ENCODE measurements at places on chromosomes 5 and 9.
A peak's percentile ranks its signal among the peaks of the same experiment; 100 is the strongest.

DNA sequence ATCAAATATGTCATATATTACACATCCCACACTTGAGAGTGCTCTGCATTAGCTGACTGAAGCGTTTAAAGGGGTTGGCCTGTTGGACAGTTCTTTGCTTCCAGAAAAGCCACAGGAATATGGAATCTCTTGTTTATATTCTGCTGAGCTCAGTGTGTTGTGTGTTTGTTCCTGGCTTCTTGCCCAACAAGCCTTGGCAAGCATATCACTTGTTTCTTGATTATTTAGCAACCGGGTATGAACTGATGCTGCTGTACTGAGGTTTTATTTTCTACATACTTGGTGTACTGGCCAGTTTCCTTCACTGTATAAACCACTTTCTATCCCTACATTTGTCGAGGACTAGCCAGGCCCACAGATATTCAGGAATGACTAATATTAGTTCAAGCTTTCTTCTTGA lies 378.9 kb downstream of the KCTD16 start:
- DNase-seq = no peak

GRCh38 chr5:10161778-10162177 lies 87.9 kb downstream of the ATPSCKMT start:
- no peak for DNase-seq

- no peak for DNase-seq
Observed at GRCh38 chr9:15295761-15296405, 11.1 kb downstream of the TTC39B start.

DNA sequence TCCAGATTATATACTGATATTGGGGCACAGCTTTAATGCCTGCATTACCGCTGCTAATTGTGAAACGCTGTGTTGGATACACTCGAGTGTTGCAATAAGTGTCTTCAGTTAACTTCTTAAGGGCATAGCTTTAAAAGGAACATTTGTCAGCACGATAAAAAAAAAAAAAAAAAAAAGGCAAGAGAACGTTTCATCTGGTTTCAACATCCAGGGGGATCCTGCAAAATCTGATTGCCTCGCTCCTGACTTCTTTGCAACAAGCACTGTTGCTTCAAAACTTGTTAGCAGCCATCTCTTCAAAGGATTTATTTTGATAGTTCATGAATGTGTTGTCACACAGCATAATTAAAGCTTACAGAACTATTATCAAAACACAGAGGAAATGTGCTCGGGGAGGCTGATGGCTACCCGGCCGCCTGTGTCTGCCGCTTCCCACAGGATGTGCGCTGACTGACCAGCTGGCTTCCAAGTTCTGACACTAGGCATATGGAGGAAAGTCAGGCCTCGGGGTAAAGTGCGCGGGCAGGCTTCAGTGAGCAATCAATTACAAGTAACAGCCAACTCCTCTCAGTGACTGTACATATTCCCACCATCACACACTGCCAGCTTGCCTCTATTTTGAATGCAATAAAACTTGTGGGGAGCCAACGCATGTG lies 77.7 kb downstream of the EBF1 start:
- DNase-seq = no peak

DNA sequence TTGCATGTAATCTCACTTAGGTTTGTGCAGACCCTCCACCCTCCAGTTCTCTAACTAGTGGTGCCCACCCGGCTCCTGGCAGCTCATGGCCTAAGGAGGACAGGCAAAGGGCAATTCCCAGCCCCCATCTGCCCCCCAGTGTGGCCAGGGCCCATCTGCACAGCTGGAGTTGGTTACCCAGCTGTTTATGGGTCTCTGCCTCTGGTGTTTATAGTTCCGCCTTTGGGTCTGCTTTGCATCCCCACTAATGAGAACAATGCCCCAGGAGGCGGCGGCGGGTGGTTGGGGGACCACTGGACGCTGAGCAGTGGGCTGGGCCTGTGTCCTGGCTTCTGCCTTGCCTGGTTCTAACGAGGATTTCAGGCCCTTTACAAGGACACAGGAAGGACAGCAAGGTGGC lies 62.4 kb downstream of the NDST1 start:
- no peak for DNase-seq

GRCh38 chr9:89078421-89078820 lies 87.2 kb downstream of the S1PR3 start:
- DNase-seq = no peak

- no peak for DNase-seq
Observed at GRCh38 chr9:8825585-8826147, 1026.1 kb upstream of the DMAC1 start.

- no peak for DNase-seq
Observed at GRCh38 chr9:94758880-94759279, 32.4 kb downstream of the AOPEP start.

DNA sequence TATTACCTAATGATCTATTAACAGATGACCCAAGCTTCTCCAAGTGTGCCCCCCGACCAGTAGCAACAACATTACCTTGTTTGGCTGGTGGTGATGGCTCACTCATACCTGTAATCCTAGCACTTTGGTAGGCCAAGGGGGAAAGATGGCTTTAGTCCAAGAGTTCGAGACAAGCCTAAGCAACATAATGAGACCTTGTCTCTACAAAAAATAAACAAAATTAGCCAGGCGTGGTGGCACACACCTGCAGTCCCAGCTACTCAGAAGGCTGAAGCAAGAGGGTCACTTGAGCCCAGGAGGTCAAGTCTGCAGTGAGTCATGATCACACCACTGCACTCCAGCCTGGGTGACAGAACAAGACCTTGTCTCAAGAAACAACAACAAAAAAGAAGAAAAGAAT lies 62.9 kb downstream of the GCNT1 start:
- no peak for DNase-seq

- DNase-seq = no peak
Observed at GRCh38 chr5:1156754-1157460, 44.5 kb upstream of the SLC6A19 start.

DNA sequence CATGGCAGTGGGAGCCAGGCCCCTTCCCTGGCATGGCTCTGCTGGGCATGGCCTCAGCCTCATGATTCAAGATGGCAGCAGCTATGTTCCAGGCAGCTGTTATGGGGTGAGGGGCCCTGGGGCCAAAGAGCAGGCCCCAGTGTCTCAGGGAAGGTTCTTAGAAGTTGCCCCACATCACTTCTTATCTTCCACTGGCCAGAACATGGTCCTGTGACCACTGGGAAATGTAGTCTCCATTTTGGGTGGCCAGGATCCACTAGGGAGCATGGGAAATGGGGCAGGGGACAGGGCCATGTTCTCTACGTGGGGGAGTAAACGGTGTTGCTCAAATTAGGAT lies 18.3 kb downstream of the SUSD3 start:
- DNase-seq = no peak

GRCh38 chr5:133843911-133844310 lies 124.5 kb downstream of the C5orf15 start:
- no peak for DNase-seq

GRCh38 chr5:121918238-121918637 lies 43.5 kb upstream of the SRFBP1 start:
- DNase-seq = no peak

- no peak for DNase-seq
Observed at GRCh38 chr9:69569738-69570451, 102.3 kb downstream of the APBA1 start.

- no peak for DNase-seq
Observed at GRCh38 chr9:101736717-101737116, 1.7 kb downstream of the GRIN3A start.

- DNase-seq = no peak
Observed at GRCh38 chr9:92189782-92190535, 74.7 kb upstream of the SPTLC1 start.

- DNase-seq = no peak
Observed at GRCh38 chr5:124957063-124957462, 210.6 kb upstream of the ZNF608 start.

GRCh38 chr9:32570262-32570661 lies 2.7 kb downstream of the NDUFB6 start:
- DNase-seq = no peak

GRCh38 chr9:79977074-79977435 lies 405.3 kb downstream of the TLE4 start:
- DNase-seq = no peak

DNA sequence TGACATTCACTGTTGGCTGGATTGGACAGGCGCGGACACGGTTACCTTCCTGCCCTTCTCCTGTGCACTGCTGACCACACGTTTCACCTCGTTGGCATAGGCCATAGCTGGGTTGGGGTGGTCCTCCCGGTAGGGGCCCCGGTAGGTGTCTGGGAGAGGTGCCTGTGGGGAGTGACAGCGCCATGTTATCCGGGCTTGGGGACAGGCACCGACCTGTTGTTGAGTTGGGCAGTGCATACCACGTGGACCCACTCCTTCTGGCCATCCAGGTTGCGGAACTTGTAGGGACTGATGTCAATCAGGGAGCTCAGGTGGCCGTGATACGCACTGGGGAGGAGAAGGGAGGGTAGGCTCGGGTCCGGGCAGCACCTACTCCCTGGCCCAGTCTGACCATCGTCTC lies 8.2 kb downstream of the PHYKPL start:
- no peak for DNase-seq

DNA sequence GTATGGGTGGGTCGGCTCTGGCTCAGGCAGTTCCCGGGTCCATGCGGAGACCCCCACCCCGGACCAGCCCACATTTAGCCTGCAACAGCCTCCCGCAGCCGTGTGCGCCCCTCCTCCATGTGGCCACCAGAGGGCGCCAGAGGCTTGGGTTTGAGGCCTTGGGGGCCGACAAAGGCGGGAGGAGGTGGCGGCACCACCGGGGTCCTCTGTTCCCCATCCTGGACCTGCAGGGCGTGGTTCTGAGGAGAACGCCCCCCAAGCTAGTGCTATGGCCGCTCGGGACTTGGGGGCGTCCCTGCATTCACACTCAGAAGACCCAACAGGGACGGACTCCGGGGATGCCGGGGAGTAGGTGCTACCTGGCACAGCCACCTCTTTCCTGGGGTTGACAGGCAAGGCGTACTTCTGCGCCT lies 16.5 kb downstream of the ASS1 start:
- DNase-seq = peak; percentile 54

- DNase-seq = no peak
Observed at GRCh38 chr5:80369521-80369920, 38.3 kb upstream of the ZFYVE16 start.

- peak; percentile 33 for DNase-seq
Observed at GRCh38 chr9:38659538-38659937, 39.1 kb upstream of the ANKRD18A start.

- DNase-seq = no peak
Observed at GRCh38 chr5:149749481-149750365, 19.6 kb downstream of the PPARGC1B start.

DNA sequence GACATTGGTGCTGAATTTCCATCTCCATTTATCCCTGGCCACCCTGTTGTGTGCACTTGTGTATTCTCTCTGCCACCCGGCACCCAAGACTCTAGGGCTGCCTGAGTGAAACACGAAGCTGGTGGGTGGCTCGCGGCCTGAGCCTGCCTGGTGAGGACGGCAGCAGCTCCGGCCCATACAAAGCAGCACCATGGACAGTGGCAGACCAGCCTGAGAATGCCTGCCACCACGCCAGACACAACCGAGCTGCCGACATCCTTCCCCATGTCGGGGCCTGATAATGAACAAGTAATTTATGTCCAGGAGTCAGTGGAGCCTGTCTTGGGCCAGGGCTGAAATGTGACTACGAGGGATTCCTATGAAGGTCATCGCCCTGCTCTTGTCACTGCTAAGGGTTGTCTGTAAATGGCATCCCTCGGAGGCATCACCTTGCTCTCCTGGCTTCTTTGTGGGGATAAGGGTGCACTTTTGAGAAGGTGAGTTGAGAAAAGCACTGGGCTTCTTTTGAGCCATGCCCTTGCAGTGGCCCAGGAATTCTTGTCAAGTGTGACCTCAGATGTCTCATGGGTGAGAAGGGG lies 175.7 kb downstream of the MELK start:
- no peak for DNase-seq

GRCh38 chr9:82354279-82354659 lies 365.7 kb downstream of the SPATA31D1 start:
- DNase-seq = no peak

DNA sequence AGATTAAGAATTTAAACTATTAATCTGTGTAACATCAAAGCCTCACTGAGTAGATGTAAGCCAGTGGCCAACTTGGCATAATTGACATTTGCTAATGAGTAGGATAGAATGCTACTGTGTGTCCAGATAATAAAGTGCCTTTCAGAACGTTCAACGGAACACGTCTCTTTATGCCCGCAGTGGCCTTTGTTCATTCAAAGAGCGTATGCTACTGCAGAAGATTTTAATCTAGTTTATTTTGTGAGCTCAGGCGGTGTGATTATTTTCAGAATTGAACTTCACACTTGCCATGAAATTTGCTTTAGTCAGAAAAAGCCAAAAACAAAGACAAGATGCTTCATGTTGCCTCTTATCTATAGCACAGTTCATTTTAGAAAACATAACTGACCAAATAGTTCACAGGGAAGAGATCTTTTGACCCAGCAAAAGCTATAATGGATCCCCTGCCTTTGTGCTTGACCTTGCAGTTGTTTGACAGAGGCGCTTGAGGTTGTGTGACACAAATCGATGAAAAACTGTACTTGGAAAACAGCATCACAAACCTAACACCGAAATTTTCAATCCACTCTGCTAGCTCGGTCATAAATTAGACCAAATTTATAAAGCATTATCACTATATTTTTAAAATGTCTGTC lies 530.9 kb upstream of the TYRP1 start:
- peak; percentile 21 for DNase-seq

DNA sequence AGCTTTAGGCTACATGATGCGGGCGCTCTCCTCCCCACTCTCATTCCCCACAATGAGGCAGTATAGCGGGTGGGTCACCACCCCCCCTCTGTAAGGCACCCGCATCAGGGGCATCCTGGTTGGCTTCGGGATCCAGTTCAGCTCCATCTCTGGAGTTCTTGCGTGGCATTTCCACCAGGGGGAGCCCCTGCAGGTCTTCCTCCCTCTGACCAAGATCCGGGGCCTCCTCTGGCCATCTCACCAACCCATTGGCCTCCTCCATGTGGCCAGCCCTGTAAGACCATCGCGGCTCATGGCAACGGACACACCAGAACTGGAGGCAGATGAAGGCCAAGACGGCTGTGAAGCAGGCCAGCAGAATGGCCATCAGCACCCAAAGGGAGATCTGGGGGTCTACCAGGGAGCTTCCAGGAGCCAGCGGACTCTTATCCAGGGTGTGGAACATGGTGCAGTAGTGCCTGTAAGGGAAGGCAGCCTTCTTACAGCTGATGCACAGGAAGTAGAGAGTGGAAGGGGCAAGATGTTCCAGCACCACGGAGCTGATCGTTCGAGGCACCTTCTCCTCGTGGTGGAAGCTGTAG lies 77.0 kb downstream of the CYFIP2 start:
- no peak for DNase-seq

GRCh38 chr5:31531543-31531887 lies 378 bp downstream of the DROSHA start:
- no peak for DNase-seq

- DNase-seq = no peak
Observed at GRCh38 chr5:178360926-178361235, 128.3 kb upstream of the PHYKPL start.

- DNase-seq = no peak
Observed at GRCh38 chr9:20604562-20604961, 17.7 kb downstream of the MLLT3 start.

All from hippocampal formation (tissue), 2 donors.